ENCODE measurements at places on chromosomes 7 and 10.

GRCh38 chr10:86027346-86027745 lies 339.2 kb downstream of the GRID1 start:
- no peak for DNase-seq

- peak; percentile 51 for DNase-seq
These were observed 805 bp upstream of the WDFY4 start for GRCh38 chr10:48683868-48684267.

GRCh38 chr7:8035192-8035591 lies 66.6 kb downstream of the GLCCI1 start:
- DNase-seq: no peak

DNA sequence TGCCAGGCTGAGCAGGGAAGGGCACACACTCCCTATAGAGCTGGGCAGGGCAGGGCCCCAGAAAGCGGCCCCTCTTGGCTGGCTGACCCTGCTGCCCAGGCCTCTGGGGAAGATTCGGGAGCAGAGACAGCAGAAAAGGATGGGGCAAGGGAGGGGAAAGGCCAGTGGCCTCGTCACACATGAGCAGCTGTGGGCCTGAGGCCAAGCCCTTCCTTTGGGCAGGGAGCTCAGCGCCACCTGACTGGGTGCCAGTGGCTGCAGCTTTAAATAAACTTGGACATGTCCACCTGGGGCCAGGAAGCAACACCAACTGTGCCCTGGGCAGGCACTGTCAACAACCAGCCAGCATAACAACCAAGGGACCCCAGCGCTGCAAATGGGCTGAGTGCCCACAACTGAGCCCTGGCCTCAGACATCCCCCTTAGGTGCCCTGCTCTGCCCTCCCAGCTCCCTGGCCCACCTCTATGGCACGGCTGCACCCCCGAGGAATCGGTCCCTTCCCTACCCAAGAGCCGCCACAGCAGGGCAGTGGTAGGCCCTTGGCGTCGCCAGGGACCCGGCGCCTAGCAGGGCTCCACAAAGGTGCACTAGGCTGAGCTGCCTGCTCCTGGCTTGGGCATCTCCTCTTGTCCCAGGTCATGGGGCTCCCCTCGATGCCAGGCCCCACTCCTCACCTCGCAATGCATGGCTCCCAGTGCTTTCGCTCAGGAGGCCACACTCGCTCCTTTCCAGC lies 2.6 kb downstream of the CAMK2B start:
- DNase-seq: no peak

DNA sequence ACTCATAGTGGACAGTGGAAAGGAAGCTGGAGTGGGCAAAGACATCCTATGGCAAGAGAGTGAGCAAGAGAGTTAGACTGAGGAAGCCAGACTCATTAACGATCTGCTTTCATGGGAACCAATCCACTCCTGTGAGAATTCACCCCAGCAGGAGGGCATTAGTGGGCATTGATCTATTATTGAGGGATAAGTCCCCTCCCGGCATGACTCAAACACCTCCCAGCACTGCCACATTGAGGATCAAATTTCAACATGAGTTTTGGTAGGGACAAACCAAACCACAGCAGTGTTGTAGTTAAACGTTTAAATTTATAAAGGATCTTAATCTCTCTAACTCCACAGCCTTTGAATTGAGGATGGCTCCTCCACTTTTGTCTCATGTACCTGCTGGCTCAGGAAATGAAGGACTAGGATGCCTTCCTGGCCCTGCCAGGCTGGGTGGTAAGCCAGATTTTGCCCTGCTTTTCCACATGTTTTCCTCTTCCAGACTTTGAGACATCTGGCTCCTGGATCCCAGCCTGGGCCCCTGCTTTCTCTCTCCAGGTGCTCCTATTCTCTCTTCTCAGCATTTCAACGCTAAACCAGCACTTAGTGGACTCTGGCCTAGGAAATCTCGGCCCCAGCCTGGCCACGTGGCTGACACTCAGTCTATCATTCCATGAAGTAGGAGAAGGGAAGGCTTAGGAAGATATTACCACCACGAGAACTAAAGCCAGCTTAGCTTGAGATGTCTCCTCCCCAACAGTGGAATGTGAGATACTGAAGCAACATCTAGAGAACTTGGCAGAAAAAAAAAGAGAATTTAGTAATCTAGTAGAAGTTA lies 96.5 kb upstream of the PIP4K2A start:
- DNase-seq: no peak

DNA sequence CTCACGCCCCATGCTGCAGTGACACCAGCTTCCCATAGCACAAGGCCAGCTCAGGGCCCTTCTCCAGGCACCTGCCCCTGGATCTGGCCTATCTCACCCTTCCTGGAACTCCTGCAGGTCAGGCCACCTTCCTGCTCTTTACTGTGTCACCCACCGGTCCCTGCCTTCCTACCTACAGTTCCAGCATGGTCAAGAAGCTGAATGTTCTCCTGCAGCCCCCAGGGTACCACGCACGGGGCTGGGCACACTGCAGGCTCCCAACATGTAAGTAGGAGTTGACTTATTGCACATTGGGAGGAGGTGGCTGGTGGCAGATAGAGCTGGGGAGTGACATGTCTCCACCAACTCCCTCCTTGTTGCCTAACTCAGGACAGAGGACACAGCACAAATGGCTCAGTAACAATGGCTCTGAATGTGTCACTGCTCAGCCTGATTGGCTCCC lies 14.5 kb downstream of the ITPRIP start:
- no peak for DNase-seq

GRCh38 chr10:94174838-94175237 lies 181.1 kb downstream of the PLCE1 start:
- no peak for DNase-seq

DNA sequence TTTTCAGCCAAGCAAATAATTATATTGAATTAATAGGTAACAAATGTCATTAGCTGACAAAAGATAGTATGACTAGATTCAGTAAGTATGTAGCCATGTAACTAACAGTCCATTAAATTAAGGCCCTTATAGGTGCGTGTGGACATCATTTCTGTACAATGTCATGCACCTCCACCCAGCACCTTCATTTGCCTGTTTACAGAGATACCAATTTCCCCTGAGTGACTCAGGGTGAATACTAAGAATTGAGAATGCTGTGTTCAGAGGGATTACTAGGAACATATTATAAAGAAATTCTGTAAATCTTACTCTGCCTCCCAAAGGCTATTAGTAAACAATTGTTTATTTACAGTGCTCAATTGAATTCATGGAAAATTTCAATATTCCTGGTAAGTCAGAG lies 48.1 kb upstream of the ZNF273 start:
- DNase-seq: no peak

- no peak for DNase-seq
These were observed 173.9 kb upstream of the CDK1 start for GRCh38 chr10:60604342-60604741.

GRCh38 chr10:80373502-80373901 lies 16.9 kb downstream of the DYDC2 start:
- no peak for DNase-seq

DNA sequence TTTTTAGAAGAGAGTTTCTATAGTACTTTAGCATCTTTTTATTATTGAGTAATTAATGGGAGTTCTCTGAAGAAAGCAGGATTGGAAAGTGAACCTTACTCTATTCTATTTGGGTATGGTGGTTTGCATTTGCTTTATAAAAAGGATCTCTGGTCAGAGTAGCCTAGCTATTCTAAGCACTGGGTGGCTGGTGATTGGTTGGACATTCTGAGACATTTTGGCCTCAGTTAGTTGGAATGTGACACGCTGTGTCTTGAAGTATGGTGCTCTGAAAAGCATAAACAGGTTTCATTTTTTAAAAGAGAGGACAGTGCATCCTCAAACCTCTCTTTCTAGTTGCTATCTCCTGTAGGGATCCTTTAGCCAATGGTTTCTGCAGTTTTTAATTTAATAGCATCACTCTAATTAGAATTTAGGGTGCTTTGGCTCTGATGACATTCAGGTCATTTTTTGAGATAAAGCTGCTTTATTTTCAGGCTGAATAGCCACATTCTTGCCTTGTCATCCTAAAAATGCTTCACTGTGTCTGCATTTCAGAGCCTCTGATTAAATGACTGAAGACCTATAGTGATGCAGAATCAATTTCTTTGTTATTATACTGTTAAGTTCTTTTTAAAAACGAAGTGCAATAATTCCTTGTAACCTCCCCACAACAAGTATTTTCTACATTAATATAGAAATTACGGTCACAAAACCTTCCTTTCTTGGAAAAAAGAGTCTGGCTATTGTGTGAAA lies 20.6 kb downstream of the TMEM178B start:
- DNase-seq: no peak

DNA sequence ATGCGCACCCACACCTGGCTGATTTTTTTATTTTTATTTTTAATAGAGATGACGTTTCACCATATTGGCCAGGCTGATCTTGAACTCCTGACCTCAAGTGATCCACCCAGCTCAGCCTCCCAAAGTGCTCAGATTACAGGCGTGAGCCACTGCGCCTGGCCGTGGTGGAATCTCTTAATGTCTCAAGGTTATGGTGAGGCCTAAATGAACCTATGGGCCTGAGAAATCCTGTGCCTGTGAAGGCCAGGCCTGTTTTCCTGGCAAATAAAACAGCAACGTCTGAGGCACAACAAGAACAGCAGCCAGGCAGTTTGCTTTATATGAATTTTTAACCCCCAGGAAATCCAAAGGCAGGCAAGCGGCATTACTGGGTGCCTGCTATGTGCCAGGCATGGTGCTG lies 297.5 kb upstream of the ZMIZ1 start:
- DNase-seq: no peak

GRCh38 chr7:6530626-6531491 lies 20.4 kb downstream of the GRID2IP start:
- DNase-seq: peak; percentile 80

DNA sequence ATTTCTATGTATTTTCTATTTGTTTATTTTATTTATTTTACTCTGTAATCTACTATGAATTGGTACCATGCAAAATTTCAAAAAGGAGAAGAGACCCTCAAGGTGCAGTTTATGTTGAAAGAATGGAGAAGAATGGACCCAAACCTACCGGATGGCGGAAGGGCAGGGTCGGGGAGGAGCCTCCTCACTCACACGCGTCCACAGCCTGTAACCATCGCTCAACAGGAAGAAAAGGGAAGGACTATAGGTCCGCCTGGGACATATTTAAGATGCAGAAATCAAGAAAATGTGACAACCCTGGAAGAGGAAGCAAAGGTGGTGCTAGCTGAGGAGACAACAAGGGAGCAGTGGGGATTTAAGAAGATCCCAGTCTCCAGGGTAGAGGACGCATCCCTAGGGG lies 158.4 kb downstream of the COBL start:
- DNase-seq: no peak

- peak; percentile 52 for DNase-seq
These were observed 56.5 kb upstream of the PCGF5 start for GRCh38 chr10:91163869-91164474.

- DNase-seq: no peak
These were observed 74.5 kb downstream of the DIP2C start for GRCh38 chr10:614790-615582.

GRCh38 chr7:149831741-149832219 lies 6.4 kb upstream of the ZNF862 start:
- DNase-seq: no peak

DNA sequence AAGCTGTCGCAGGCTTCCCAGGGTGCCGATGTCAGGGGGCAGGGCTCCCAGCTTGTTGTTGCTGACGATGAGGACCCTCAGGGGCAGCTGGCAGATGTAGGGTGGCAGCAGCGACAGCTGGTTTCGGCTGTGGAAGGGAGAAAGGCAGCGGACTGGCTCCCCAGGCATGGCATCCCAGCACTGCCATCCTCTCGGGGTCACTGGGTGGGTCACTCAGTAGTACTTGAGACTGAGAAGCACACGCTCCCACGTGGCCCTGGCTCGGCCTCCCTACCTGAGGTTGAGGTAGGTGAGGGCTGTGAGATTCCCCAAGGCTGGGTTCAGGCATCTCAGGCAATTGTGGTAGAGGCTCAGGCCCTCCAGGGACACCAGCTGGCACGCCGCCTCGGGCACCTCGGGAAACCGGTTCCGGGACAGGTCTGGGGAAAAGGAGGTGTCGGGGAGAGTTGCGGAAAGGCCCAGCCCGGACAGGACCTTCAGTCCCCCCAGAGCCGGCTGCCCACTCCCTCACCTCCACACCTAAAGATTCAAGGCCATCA lies 3.8 kb downstream of the LRCH4 start:
- no peak for DNase-seq

- no peak for DNase-seq
These were observed 30.6 kb upstream of the PCBD1 start for GRCh38 chr10:70918851-70919530.

DNA sequence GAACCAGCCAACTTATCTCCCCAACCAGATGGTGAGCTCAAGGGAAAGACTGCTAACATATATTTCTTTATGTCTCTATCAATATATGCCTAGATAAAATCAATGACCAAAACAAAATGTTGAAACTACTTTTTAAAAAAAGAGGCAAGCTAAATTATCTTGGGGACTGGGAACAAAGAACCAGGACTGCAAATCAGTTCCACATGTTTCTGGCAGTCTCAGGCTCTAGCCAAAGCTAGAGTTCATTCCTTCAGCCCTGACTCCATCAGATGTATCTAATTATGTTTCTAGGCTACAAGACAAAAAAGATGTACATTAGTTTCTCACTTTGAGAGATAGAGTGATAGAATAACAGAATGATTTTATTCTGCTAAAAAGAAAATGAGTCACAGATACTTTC lies 1290.3 kb upstream of the SORCS1 start:
- no peak for DNase-seq

GRCh38 chr7:131586259-131586658 lies 29.8 kb upstream of the PODXL start:
- DNase-seq: no peak

DNA sequence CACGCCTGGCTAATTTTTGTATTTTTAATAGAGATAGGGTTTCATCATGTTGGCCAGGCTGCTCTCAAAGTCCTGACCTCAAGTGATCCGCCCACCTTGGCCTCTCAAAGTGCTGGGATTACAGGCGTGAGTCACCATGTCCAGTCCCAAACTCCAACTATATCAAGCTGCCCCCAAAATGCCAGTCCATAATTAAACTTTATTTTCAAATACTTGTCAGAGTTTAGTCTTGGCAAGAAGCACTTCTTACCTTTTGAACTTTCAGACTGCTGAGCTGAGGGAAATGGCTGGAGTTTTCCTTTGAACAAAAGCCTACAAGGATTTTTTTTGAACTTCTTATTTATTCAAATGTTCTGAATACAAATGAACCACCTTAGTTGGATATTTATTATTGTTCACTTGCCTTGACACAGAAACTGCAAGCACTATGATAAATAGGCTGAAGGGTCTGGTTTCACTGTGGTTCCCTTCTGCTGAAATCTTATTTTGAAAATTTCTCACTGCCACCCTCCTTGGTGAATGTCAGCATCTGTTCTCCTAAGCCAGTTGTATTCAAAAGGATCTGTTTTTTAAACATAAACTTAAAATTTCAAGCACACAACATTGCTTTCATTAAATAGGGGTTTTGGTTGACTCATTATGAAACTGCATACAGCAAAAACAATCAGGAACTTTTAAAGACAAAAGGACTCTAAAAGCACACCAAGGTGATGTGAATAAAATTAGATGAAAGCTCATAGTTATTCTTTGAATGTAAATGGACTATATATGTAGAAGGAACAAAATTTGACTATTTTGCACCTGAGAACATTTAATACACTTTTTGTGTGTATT lies 101.7 kb upstream of the SLC26A5 start:
- no peak for DNase-seq
